ENCODE measurements at places on chromosomes 2 and 18. TPM values are rescaled to one million over a fixed set of nuclear protein-coding genes. Genes with fewer than 3 reads are reported as not detected.

Gene SIGLEC15
- total RNA-seq, result not detected

Gene SCYGR4
- not detected for total RNA-seq

Gene HAAO
- 0.17 TPM for total RNA-seq

Gene RESP18
- total RNA-seq, result not detected

Gene PDE11A
- not detected for total RNA-seq

Gene NEU2
- total RNA-seq, result not detected

Gene C2orf80
- not detected for total RNA-seq

Gene TRIM43
- total RNA-seq, result not detected

Gene NYAP2
- not detected for total RNA-seq

Gene TDRD15
- total RNA-seq, result not detected

Gene CMPK2
- 0.61 TPM for total RNA-seq

Gene MARCHF4
- not detected for total RNA-seq

Gene CNDP1
- not detected for total RNA-seq

Gene FHOD3
- not detected for total RNA-seq

Gene CWC22
- total RNA-seq, result 29.2 TPM

Gene TMEM198
- total RNA-seq, result 7.1 TPM

Gene CCDC85A
- total RNA-seq, result not detected

Gene CPS1
- 2.4 TPM for total RNA-seq

Gene OTOS
- total RNA-seq, result not detected

Gene TACR1
- not detected for total RNA-seq

Gene OSR1
- not detected for total RNA-seq

Gene STK36
- 20.7 TPM for total RNA-seq

Gene ABCG8
- total RNA-seq, result not detected
